ENCODE measurements at places on chromosomes 7 and 10.

DNA sequence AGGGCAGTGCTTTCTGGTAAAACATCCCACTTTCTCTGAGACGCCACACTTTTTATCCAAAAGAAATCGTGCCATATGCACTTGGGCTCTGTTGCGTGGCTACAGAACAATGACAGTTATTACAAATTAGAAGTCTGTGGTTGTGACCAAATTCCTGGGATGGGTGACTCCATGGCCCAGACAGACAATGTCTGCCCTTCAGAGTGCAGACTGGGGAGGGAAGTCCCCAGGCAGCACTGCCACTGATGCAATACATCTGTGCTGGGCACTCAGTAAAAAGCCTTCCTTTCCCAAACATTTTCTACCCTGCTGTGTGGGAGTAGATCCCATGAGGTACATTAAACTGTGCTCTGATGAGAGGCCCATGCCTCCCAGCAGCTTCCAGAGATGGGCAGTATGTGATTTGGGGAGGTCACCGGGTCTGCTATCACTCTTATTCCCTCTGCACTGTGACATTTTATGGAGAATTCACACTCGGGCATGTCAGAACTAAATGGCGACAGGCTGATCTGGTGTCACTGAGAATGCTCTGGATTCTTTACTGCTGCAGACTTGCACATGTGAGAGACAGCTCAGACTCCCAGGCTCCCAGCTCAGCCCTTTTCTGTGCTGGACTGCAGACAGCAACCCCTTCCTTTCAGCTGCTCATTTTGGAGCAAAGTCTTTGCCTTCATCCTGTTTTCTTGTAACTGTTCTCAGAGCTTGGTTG is 243.5 kb upstream of the ZNF32 start:
- no peak for DNase-seq

GRCh38 chr7:56483153-56483552 is 366.9 kb upstream of the NUPR2 start:
- DNase-seq, result no peak

DNA sequence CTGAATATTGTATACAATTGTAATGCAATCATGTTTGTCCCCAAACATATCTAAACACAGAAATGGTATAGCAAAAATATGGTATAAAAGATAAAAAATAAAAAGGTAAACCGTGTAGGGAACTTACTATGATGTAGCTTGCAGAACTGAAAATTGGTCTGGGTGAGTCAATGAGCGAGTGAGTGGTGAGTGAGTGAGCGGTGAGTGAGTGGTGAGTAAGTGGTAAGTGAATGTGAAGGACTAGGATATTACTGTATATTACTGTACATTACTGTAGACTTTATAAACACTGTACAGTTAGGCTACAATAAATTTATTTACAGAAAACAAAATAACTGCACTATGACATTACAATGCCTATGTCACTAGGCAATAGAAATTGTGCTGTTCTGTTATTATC is 1163.2 kb upstream of the SORCS1 start:
- no peak for DNase-seq

DNA sequence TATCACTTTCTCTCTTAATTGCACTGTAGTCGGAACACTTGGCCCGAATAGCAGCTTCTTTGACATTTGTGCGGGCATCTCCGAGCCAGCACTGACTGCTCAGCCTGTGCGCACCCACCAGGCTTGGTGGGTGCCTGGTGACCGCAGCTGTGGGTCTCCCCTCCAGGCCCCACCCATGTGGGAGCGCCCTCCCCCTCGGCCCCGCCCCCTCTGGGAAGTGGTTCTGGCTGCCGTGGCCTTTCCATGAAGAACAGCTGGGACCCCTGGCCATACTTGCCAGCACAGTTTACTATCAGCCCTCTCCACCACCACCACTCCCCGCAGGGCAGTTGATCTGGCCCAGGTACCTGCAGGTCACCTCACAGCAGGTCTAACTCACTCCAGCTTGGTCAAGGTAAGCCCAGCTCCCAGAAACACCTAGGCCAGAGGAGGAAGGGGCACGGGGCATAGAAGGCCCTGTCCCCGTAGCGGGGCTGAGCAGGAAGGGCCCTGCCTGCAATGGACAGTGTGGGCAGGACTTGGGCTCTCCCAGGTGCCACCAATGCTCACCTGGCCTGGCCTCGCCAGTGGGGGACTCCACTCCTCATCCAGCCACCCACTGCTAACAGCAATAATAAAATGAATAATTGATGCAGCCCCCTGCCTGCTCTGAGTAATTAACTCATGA is 5.8 kb downstream of the RASGEF1A start:
- no peak for DNase-seq

GRCh38 chr7:63057265-63057664 is 941.4 kb upstream of the ZNF722 start:
- DNase-seq, result no peak

DNA sequence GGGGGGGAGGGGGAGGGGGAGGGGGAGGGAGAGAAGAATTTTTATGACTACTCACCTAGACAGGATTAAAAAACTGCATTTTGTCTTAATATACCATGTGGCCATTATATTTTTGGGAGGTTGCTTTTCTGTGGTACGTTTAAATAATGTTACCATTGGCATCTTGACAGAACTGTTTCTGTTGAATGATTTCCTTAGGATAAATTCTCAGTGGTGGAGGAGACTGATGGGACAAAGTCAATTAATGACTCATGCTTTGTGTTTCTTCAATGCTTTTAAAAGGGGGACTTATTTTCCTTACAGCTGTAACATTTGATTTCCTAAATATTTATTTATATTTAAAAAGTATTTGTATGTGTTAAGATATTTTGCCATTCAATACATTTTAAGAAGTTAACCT is 13.7 kb downstream of the AGR2 start:
- no peak for DNase-seq

- no peak for DNase-seq
Observed at GRCh38 chr10:14235566-14236195, 95.0 kb downstream of the FRMD4A start.

- DNase-seq, result no peak
Observed at GRCh38 chr10:94645285-94645684, 38.2 kb upstream of the CYP2C18 start.

GRCh38 chr7:130733931-130734814 is at the start of gene KLF14:
TSS of gene KLF14 (minus strand) at chr7:130734207. CDS start at chr7:130734033, 174 bp downstream.
- no peak for DNase-seq

GRCh38 chr7:72335561-72336381 is 76.4 kb downstream of the CALN1 start:
- no peak for DNase-seq

- peak; percentile 1 for DNase-seq
Observed at GRCh38 chr10:15427843-15428414, 56.8 kb upstream of the FAM171A1 start.

- no peak for DNase-seq
Observed at GRCh38 chr10:51544933-51545332, 154.5 kb downstream of the CSTF2T start.

DNA sequence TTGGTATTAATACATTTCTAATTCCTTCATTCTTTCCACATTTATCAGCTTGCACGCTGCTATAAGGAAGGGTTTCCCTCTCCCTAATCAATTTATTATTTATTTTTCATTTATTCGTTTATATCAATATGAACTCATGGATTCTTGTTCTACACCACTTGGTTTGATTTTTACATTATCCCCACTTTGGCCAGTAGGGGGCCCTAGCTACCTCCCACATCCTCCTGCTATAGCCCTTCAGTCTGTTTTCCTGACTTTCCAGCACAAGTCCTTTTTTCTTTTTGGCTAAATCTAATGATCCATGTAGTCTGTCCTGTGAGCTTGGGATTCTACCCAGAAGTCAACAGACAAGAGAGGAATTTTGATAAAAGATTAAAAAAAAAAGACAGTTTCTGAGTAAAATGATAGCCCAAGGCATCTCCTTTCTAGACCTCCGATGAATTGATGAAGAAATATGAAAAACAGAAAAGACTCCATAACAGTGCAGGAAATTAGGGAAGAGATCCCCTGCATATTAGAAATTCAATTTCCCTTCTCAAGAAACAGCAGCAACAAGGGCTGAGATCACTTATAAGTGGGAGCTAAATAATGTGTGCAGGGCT is 47.7 kb downstream of the LYZL2 start:
- peak; percentile 49 for DNase-seq

DNA sequence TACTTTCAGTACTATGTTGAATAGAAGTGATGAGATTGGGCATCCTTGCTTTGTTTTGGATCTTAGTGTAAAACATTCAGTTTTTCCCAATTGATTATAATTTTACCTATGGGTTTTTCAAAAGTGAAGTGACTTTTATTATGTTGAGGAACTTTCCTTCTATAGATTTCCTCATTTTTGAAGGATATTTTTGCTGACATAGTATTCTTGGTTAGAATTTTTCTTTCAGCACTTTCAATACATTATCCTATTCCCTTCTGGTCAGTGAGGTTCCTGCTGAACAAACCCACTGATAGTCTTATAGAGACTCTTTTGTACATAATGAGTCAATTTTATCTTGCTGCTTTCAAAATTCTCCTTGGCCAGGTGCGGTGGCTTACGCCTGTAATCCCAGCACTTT is 297.2 kb downstream of the SUGCT start:
- DNase-seq, result no peak

DNA sequence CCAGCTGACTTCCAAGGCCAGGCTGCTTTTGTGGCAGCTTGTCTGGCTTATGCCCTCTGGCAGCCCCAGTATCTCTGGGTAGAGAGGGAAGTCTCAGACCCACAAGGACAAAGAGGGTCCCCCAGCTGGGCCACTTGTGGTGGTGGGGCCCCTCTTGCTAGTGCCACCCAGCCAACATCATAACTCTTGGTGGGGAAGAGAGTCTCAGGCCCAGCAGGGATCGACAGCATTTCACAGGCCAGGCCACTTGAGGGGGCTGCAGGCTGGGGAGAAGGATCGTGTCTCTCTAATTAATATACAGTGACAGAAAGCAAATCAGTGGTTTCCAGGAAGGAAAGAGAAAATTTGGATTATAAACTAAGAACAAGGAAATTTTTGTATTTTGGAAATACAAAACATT is 76.0 kb downstream of the TYW1B start:
- no peak for DNase-seq

GRCh38 chr10:62343000-62343399 is 31.2 kb upstream of the ZNF365 start:
- DNase-seq, result no peak

GRCh38 chr10:34911661-34912205 is 96.6 kb upstream of the PARD3 start:
- DNase-seq, result no peak

GRCh38 chr7:33055158-33055557 is 7.4 kb downstream of the NT5C3A start:
- no peak for DNase-seq

DNA sequence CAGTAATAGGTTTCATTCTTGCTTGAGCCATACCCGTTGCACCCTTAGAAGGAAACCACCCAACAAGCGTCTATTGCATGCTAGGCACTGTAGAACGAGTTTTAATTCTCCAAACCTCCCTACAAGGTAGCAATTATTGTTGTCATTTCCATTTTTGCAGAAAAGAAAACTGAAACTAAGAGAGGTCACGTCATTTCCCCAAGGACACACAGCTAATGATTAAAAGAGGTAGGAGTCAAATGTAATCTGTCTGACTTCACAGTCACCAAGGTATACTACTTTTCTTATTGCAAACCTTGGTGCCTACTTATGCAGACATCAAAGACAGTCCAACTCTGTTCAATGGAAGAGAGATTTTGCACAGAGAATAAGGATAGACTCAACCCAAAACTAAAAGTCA is 49.1 kb upstream of the C1QL3 start:
- DNase-seq, result no peak

DNA sequence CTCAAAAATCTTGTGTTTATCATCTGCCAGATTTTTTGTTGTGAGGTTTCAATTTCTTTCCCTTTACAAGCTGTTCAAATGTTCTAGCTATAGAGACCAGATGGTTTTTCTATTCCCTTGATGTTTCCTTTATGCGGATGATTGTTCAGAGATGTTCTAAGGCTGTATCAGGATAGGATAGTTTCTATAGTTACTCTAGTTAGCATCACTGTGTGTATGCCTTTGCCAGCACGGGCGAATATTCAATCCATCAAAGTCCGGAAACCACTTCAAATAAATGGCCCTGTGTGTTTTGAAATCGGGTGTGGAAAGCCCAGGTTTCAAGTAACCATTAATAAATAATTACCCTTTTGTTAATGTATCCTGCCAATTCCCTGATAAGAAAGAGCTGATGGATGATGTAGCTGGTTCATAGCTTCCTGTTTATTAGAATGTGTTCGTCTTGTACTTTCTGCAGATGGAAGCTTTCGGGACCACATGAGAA is 149.8 kb upstream of the PRKCQ start:
- DNase-seq, result no peak

DNA sequence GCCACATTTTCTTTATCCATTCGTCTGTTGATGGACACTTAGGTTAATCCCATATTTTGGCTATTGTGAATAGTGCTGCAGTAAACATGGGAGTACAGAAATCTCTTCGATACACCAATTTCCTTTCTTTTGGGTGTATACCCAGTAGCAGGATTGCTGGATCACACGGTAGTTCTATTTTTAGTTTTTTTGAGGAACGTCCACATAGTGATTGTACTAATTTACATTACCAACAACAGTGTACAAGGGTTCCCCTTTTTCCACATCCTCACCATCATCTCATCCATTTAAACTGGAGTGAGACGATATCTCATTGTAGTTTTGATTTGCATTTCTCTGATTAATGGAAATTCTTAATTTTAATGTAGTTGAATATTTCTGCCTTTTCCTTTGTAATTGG is 19.3 kb downstream of the VKORC1L1 start:
- peak; percentile 78 for DNase-seq

- no peak for DNase-seq
Observed at GRCh38 chr7:44749992-44750391, 1.3 kb downstream of the ZMIZ2 start.

DNA sequence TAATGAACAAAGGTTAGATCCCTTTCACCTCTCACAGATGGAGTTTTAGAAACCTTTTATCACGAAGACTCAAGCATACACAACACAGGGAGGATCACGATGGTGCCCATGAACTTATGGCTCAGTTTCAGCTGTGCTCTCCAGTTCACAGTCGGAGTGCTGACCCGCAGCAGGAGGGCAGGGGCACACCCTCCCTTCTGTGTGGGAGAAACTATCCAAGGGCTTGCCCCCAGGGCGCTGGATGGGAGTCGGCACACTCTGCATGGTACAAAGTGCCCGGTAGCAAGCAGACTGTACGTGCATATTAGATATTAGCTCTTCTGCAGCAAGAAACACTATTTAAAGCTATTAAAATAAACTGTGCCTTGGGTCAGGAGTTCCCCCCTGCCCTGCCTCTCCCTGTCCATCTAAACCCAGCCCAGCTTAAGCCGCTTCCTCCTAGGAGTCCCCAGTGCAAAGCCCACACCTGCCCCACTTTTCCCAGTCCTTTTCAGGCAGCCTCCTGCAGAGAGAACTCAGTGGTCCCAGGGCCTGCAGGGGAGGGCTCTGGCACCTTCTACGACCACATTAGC is 76.5 kb downstream of the CHST15 start:
- no peak for DNase-seq

- no peak for DNase-seq
Observed at GRCh38 chr7:2017914-2018568, 214.7 kb downstream of the MAD1L1 start.

DNA sequence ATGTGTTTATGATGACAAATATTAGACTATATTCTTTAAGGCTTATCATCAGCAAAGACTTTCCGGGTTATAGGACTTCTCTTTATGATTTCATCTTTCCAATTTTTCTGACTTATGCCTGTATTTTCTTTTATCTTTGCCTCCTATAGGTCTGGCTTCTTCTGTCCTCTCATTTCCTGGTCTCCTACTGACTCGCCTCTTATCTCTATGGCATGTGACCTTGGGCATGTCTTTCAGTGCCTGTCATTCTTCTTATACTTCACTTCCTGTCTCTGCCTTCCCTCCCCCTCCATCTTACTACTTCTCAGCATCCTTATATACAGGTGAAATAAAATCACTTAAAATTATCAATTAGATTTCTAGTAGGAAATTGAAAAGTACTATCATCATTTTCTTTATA is 42.2 kb downstream of the PCDH15 start:
- no peak for DNase-seq
